ENCODE measurements at places on chromosomes 11 and 22.

DNA sequence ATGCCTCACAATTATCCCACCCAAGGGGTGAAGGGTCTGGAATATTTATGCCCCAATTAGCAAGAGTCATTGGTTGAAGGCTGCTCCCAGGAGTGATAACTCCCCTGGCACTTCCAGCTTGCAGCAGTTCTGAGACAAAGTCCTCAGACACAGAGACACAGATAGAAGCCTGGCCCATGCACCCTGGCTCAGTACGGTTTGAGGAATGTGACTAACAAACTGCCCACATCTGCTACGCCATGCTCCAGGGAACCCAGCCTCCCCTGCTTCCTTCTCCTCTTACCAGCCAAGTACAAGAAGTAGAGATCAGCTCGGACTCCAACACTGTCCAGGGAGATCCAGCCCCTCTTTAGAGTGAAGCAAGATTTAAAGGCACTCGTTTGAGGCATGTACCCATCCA lies 48.5 kb upstream of the BMAL1 start:
- no peak for DNase-seq

DNA sequence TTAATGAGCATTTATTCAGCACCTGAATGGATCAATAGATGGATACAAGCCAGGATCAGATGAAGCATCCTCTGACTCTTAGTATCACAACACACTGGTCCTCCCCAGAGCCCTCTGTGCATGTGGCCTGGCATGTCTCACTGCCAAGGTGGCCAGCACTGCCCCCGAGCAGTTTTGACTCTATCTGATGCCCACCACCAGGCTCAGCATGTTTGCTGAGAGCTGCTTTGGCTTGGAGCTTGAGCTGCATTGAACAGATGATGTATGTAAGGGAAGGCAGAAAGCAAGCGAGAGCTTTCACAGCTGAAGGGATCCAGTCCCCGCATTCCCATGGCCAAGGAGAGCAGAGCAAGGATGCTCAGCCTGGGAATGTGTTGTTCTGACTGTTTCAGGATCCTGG lies 320.3 kb downstream of the BUD13 start:
- DNase-seq, result no peak

GRCh38 chr22:47154621-47155081 lies 392.2 kb downstream of the TBC1D22A start:
- no peak for DNase-seq

DNA sequence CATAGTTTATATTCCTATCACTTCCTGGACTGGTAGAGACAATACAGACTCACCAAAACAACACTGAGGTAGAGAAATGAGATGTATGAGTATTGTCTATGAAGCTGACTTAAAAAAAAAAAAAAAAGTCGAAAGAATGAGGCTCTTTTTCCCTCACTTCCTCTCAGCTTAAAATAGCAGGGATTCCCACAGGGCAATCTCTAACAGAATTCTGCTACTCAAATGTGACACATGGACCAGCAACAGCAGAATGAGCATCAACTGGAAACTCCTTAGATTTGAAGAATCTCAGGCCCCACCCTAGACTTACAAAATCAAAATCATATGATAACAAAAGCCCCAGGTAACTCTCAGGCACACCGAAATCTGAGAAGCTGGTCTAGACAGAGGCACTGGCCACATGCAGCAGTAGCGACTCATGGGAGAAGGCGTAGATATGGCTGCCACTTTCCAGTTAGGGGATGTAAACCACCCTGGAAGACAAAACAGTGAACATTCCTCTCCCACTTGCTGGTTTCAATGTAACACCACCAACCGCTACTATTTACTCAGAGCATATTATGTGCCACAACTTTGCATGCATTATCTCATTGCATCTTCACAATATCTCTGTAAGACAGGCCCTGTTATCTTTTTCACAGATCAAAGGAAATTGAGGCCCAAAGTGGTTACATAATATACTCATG lies 128.0 kb downstream of the RBFOX2 start:
- no peak for DNase-seq

- DNase-seq, result no peak
These were observed 494.0 kb downstream of the MIAT start for GRCh38 chr22:27151407-27151806.

- no peak for DNase-seq
These were observed 321 bp downstream of the RHBDD3 start for GRCh38 chr22:29267462-29267857.

GRCh38 chr11:60996381-60997138 lies 25.1 kb downstream of the CD6 start:
- no peak for DNase-seq

- DNase-seq, result no peak
These were observed 835 bp upstream of the RHOD start for GRCh38 chr11:67055812-67056211.

- DNase-seq, result no peak
These were observed 82.0 kb upstream of the OR5AK2 start for GRCh38 chr11:56906683-56907148.

DNA sequence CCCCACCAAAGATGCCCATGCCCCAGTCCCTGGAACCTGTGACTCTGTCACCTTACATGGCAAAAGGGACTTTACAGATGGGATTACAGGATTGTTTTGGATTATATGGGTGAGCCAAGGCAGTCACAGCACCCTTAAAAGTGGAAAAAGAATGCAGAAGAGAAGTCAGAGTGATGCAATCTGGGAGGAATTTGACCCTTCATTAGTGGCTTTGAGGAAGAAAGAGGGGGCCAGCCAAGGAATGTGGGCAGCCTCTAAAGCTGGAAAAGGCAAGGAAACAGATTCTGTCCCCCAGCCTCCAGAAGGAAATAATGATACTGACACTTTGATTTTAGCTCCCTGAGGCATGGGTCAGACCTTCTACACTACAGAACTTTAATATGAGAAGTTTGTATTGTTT lies 257.3 kb upstream of the ISX start:
- DNase-seq, result no peak

GRCh38 chr11:134753771-134754520 lies 341.9 kb upstream of the B3GAT1 start:
- no peak for DNase-seq

- DNase-seq, result no peak
These were observed 23.1 kb upstream of the ANO5 start for GRCh38 chr11:22169833-22170232.

- no peak for DNase-seq
These were observed 39.8 kb upstream of the TLCD5 start for GRCh38 chr11:120285256-120285655.

DNA sequence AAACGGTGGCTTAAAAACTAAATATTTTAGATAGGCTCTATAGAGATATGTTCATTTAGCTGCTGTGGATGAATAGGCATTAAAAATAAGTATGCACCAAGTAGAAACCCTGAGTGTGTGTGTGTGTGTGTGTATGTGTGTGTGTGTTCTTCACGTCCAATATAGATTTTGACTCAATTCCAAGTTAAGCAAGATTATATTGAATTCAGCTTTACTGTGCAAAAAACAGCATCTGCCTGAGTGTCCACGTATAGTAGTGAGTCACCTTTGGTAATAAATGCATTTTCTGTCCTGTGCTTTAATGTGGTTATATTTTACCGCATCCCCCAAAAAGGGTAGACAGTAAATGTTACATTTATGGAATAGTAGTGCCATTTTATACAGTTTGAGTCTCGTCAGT lies 71.2 kb downstream of the PDHX start:
- DNase-seq, result no peak

- no peak for DNase-seq
These were observed 20.8 kb downstream of the TOB2 start for GRCh38 chr22:41425660-41426365.

DNA sequence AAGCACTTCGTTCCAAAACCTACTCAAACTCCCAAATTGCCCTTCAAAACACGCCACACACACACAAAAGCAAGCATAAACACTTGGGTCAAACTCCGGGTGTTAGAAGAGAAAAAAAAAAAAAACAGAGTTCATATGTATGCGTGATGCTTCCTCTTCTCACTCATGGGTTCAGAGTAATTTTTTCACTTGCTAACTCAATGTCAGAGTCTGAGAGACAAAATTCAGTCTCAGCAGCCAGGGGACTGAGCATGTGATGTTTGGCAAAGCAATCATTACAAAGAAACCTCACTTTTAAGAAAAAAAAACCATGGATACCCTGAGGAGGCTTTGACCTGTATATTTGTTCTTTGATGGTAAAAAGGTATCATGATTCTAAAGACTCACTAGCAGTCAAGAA lies 461.7 kb downstream of the NTM start:
- DNase-seq, result no peak

- no peak for DNase-seq
These were observed 47.2 kb downstream of the BLID start for GRCh38 chr11:122068837-122069236.

- no peak for DNase-seq
These were observed 46.9 kb upstream of the TUB start for GRCh38 chr11:8034106-8034585.

GRCh38 chr11:2673871-2674471 lies 25.8 kb downstream of the KCNQ1OT1 start:
- no peak for DNase-seq

DNA sequence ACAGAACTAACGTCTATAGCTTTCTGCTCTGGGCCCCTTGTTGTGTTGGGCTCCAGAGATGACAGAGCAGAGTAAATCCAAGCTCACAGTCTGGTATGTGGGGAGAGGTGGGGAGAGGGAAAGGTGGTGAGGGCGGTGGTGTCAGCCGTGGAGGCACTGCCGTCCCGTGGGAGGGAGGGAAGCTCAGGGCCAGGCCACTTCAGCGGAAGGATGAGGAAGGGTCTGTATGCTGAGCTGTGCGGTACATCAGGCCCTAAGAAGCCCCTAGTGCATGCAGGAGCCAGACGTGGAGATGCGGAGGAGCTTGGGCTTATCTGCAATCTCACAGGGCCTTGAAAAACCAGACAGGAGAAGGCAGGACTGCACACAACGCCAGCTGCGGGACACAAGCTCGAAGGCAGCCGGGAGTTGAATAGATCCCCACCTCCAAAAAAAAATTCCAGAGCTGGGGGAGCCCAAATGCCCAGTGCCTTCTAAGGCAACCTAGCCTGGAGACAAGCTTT lies 1.5 kb downstream of the KRTAP5-5 start:
- DNase-seq, result no peak

DNA sequence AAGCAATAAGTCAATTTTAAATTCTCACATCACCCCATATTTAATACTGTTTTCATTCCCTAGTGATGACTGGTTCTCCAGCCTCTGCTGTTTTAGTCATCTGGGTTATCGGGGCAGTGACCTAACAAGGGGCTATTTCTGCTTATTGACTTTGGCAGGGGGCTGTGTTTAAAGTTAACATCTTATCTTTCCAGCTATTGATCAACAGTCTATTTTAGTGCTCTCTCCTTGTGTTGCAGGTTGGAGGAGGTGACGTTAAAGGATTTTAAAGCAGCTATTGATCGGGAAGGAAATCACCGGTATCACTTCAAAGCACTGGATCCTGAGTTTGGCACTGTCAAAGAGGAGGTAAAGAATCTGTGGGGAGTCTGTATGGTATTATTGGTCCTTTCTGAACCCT lies 7.7 kb upstream of the DLAT start:
- no peak for DNase-seq

GRCh38 chr11:13116491-13116890 lies 107.4 kb downstream of the RASSF10 start:
- DNase-seq, result no peak

Data from NCI-H187 (cell line).